ENCODE measurements at places on chromosomes 1 and 21.

DNA sequence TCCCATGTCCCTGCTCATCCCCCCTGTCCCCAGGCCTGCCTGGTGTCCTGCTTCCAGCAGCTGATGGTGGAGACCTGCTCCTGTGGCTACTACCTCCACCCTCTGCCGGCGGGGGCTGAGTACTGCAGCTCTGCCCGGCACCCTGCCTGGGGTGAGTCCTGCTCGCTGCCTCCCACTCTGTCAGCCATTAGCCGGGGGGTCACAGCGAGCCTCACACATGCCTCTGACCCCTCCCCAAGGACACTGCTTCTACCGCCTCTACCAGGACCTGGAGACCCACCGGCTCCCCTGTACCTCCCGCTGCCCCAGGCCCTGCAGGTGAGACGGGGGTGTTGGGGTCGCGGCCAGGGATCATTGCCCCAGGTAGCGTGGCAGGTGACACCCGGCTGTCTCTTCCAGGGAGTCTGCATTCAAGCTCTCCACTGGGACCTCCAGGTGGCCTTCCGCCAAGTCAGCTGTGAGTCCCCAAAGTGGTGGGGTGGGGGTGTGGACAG is 10.0 kb downstream of the SCNN1D start:
- DNase-seq = no peak

DNA sequence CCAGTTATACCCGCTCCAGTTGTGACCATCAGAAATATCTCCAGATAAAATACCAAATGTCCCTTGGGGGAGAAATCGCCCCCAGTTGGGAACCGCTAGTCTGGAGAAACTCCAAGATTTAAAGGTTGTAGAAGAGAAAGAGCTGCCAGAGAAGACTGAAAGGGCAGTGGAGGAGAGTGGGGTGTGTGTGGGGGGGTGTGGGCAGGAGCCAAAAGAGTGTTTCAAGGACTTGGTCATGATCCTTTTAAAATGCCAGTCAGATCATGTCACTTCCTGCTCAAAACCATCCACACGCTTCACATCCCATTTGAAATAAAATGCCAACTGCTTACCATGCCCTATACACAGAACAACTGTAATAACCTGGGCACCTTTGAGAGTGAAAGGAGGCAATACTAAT is 3.4 kb upstream of the HEYL start:
- DNase-seq = no peak

- no peak for DNase-seq
These were observed 16.3 kb downstream of the MYSM1 start for GRCh38 chr1:58683519-58683918.

GRCh38 chr1:118073648-118074435 is 111.2 kb downstream of the SPAG17 start:
- DNase-seq = peak; percentile 84

- DNase-seq = no peak
These were observed 36.2 kb downstream of the CACHD1 start for GRCh38 chr1:64505944-64506655.

DNA sequence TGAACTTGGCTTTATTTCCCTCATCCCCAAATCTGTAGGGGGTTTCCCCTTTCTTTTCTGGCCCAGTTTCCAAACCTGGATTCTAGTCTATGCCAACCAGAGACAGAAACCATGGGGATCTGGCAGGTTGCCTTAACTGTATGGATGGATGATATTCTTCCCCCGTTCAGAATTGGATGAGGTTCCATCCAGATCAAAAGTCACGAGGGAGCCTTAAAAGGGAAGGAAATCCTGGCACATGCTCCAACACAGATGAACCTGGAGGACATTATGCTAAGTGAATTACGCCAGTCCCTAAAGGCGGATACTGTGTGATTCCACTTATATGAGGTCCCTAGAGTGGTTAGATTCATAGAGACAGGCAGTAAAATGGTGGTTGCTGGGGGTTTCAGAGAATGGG is 124.4 kb downstream of the HUNK start:
- peak; percentile 68 for DNase-seq

DNA sequence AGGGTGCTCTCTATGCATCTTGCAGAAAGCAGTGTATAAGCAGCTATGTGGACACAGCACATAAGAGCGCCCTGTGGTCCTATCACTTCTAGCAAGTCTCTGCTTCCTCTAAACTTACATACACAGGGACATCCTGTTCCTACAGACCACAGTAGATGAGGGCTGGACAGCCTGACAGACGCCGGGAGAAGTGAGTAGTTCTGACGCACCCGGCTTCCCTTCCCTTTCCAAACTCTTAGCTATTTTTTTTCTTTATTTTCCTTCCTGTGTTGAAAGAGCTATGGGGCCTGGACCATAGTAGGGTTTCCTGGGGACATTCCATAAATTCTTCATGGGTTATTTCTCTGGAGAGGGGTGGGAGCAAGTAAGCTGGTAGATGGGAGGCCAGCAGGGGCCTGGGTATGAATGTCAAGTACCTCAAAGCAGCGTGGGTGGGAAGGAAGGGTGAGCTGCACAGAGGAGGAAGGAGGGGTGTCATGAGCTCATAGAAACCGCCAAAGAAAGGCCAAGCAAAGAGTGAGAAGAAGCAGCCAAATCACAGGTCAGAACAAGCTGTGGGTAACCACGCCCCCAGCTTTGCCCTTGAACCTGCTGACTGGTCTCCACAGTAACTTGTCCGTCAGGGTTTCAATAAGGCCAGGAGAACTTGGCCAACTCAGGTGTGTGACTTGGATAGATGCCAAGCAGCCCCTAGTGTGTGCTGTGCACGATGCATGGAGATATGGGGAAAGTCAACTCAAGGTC is 36.6 kb downstream of the PLXNA2 start:
- DNase-seq = no peak

GRCh38 chr21:46124926-46125845 is 27.3 kb downstream of the COL6A2 start:
- DNase-seq = peak; percentile 25

DNA sequence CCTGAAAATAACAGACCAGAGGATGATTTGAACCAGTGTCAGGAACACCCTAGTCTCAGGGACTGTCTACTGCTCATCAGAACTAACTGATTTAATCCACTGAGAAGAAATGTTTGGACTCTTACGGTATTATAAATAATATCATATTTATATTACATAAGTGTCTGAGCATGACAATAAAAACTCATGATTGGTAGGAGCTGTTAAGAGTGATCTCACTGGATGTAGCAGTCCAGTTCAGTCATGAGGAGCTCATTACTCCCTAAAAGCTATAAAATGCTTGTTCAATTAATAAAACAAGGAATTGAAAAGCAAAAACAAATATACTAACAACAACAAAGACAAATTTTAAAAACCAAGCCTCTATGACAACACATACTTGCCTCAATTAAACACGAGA is 68.8 kb upstream of the BCL9 start:
- no peak for DNase-seq

GRCh38 chr1:175968486-175969172 is 225.2 kb upstream of the TNR start:
- no peak for DNase-seq

Measured in left hindlimb (tissue), 1 donor.